ENCODE measurements at places on chromosomes 6 and 20. TPM values are rescaled to one million over a fixed set of nuclear protein-coding genes. Genes with fewer than 3 reads are reported as not detected.
A peak's percentile ranks its signal among the peaks of the same experiment; 100 is the strongest.

DNA sequence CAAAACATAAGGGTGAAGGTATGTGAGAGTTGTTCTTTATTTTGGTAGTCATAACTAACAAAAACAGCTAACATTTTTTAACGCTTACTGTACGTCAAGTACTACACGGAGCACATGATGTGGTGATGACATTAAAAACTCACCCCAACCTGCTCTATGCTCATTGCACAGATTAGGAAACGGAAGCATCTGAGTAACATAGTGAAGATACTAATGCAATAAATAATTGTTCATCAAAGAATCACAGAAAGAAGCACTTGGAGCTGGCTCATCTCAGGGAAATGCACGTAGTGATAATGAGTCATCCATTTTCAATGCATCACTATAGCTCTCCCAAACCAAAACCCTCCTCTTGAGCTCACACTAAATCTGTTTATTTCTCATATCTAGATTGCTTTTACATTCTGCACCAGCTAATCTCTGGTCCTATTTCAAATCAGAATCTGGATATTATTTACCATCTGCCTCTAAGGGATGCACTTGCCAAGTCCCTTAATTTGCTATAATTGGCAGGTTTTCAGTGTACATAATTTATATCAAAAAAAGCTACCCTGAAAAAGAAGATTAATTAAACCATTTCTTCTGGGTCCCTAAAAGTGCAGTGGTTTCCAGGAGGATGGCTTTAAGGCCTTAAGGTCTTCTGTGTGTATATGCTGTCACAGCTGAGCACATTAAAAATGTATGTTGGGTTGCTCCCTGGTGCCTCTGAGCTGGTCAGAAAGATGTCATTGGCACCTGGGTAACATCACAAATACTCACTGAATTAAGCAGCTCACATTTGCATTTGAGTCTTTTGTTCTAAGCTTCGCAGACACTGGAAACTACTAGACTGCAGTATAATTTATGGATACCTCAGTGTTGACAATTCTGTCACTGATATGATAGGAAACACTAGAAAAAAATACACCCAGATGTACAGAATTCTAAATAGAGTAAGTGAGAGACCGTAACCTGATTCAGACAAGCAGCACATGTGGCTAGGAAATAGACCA, 677.4 kb upstream of the CITED2 start:
- no peak for DNase-seq

- no peak for DNase-seq
Measured at GRCh38 chr20:38126932-38127621, 38.0 kb downstream of the TGM2 start.

The ASIP gene
- polyA plus RNA-seq: not detected

- no peak for DNase-seq
Measured at GRCh38 chr6:169341065-169341464, 87.4 kb upstream of the THBS2 start.

The TMEM74B gene
- 4.0 TPM for polyA plus RNA-seq

The NOTCH4 gene
- 17.5 TPM for polyA plus RNA-seq

- peak; percentile 57 for DNase-seq
Measured at GRCh38 chr6:136226027-136226673, 24.0 kb downstream of the MTFR2 start.

Data from right renal pelvis (tissue), 4 donors.